Stomach (tissue), 19 donors: ENCODE measurements at places on chromosomes 11 and 22.

- peak; percentile 83 for DNase-seq
Measured at GRCh38 chr22:17264321-17265052, 45.3 kb upstream of the ADA2 start.

DNA sequence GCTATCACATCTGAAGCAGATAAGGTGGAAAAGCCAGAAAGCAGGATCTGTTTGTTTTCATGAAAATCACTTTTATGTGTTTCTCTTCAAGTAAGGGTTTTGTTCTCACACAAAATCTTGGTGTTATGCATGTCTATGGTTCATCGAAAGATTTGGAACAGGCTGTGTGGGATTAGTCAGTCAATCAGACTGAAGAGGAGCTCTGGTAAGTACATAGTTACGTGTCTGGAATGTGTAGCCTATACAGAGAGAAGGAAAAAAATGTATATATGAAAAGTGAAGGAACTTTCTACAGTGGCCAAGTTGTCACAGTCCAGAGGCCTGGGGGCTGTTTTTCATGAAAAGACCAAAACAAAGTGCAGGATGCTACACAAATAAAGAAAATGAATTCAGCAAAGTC, 156.7 kb downstream of the CNTN5 start:
- DNase-seq = no peak

- no peak for DNase-seq
Measured at GRCh38 chr11:96469776-96470175, 80.0 kb downstream of the JRKL start.

DNA sequence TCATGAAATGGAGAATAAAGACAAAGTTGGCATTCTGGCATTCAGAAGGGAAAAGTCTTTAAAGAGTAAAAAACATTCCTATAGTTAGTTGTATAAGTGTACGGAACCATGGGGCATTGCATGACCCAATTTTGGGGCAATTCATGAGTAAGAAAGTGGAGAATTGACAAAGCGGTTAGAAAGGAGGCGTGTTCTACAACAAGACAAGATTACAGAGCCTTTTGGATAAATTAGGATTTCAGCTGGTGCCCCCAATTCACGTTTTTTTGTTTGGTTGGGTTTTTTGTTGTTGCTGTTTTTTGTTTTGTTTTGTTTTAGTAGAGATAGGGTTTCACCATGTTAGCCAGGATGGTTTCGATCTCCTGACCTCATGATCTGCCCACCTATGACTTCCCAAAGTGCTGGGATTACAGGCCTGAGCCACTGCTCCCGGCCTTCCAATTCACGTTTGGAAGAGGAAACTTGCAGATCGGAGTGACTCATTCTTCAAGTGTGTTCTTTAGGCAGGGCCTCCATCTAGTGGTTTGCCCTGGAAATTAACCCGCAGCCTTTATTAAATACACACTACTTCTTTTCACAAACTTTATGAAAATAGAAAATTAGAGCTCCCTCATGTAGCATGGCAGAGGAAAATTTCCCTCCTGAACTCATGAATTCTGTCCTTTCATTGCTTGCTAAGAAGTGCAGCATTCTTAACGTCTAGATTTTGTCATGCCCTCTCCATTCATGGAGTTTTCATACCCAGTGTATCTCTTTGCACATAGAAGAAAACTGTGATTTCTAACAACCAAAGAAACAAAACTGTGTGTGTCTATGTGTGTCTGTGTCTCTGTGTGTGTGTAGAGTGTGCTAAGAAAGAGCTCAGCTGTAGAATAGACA, 118.1 kb downstream of the BBOX1 start:
- DNase-seq = peak; percentile 87

DNA sequence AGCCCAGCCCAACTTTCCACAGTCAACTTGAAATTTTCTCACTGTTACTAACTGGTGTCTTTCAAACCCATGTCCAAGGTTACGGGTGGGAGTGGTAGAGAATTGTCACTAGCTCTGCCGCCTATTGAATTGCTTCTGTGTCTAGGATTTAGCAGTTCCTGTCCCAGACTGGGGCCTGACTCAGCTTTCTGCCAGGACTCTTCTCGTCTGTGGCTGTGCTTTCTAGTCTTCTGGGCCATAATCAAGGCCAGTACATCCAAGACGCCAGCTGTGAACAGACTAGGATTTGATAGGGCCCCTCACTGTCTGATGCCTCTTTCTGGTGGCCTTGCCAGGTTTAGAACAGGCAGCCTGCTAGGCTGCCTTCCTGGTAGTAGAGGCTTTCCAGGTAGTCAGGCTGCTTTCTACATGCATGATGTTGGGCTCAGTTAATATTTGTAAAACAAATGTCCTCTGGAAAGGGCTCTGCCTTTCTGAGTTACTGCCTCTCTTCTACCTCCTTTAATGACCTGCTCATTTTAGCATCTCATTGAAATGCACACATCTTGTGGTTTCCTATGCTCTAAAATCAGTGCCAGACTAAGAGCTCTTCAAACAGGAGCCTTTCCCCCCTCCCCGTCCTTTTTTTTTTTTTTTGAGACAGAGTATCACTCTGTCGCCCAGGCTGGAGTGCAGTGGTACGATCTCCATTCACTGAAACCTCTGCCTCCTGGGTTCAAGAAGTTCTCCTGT, 13.1 kb upstream of the HIKESHI start:
- no peak for DNase-seq

DNA sequence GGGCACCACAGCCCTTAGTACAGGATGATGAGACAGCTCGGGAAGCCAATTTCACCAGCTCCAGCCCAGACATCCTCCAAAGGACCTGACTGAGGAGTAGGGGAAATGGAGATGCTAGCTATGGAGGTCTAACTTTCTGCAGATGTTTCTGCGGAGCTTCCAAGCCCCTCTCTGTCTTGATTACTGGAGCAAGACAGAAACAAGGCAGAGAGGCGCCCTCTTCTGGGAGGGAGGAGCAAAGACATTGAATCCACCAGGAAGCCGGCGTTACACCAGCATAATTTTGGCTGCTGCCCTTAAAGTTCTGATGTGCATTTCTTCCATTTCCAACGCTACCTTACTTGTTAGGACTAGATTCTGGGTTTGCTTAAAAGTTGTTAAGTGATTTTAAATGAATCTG, 107.3 kb upstream of the HSD17B12 start:
- DNase-seq = peak; percentile 44

DNA sequence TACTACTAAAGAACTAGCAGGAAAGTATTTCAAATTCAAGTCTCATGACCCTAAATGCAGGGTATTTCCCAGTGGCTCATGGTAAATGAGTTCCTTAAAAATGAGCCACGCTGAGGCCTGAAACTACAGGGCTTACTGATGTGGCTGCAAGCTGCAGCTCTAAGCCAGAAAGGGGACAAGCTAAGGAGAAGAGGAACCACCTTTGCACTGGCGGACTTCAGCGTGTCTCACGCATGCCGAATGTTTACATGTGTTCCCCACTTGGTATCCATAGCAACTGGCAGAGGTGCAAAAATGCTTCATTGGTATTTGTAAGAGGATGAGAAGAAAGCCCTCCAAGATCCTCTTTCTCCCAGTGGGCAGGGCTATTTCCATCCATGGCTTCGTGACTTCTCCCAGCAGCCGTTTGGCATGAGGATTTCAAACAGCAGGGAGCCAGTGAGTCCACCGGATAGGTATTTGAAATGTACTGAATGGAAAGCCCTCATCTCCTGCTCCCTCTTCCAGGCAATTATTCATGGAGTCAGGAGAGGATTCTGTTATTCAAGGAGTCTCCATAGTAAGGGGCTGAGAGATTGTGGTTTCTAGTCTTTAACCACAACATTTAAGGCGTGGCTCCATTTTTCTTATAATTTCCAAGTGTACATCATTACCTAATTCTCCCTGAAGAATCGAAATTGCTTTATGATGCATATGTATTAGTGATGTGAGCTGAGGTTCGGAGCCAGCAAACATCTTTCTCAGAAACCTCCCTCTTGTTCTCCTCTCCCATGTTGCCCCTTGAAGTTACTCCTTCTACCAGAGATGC, 55.3 kb upstream of the CD44 start:
- peak; percentile 94 for DNase-seq

- DNase-seq = no peak
Measured at GRCh38 chr11:40227730-40228129, 1231.7 kb downstream of the LRRC4C start.

- DNase-seq = peak; percentile 82
Measured at GRCh38 chr11:34356913-34357700, 703 bp downstream of the ABTB2 start.

GRCh38 chr11:5689551-5689983, at the start of gene TRIM22:
Gene TRIM22, plus strand, starts transcription at chr11:5689790. Its CDS starts 6,443 bp downstream, at chr11:5696233.
- DNase-seq = peak; percentile 71

DNA sequence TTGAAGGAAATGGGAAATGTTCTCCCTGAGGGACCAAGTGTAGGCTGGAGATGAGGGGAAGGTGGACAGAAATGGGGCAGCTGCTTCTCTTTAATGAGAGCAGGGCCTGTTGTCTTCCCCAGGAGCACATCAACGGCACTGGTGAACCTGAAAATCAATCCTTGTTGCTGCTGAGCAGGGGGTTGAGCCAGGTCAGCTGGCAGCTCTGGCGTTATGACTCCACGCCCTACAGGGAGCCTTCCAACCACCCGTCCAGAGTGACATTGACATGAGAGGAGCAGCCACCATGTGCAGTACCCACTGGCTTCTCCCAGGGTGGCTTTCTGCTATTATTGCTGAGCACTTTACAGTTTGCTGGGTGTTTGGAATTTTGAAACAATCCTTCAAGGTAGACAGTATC, 116.9 kb upstream of the LDLRAD3 start:
- no peak for DNase-seq

GRCh38 chr11:134530636-134531326, 118.7 kb upstream of the B3GAT1 start:
- no peak for DNase-seq

- no peak for DNase-seq
Measured at GRCh38 chr11:32137263-32137662, 46.4 kb downstream of the RCN1 start.

GRCh38 chr11:36253238-36253637, 36.0 kb downstream of the COMMD9 start:
- no peak for DNase-seq

GRCh38 chr11:77557553-77557952, 32.2 kb upstream of the AQP11 start:
- DNase-seq = peak; percentile 43

- DNase-seq = no peak
Measured at GRCh38 chr22:31789803-31790202, 36.0 kb downstream of the DEPDC5 start.

DNA sequence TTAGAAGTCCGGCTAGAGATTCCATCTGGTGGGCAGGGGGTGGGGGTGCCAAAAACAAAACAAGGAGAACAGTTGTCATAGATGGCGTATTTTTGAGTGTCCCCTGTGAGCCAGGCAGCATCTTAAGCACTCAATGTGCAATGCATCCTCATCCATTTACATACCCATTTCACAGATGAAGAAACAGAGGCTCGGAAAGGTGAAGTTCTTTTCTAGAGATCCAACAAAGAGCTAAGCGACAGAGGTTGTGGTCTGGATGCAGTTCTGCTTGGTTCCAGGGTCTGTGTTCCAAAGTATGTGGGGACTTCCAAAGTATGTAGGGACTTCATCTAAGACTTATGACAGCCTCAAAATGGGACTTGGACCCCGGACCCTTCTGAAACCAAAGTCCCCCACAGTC, 277.8 kb downstream of the MN1 start:
- DNase-seq = no peak

DNA sequence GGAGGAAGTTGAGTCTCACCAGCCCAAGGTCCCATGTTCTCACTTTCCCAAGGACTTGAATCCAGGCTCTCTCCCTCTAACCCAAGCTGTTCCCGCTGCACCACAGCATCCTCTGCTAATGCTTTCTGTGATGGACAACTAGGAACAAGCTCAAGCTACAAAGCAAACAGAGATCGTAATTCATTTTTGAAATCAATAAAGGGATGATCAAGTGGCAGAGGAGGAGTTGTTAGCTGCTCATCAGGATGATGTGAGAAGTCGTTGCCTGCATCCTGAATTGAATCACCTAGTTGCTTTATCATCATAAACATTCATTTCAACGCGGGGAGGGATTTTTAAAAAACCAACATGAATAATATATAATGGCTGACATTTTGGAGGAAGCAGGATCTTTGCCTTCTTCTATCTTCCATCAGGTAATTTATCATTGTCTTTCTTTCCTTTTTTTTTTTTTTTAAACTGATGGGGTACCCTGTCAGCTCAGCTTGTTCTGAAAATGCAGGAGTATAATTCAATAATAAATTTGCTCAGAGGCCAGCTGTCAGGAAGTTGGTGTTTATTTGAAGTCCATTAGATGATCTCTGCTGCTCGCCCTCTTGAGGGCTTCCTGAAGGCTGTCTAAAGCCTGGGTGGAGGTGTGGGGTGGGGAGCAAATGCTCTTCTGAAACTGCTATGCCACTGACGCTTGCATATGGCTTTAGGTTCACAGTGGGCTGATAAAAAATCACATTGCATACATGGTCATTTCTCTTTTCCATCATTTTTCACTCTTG, 174.4 kb upstream of the NARS2 start:
- no peak for DNase-seq

- DNase-seq = no peak
Measured at GRCh38 chr22:25078591-25078990, 121.1 kb upstream of the CRYBB3 start.
